ENCODE measurements at places on chromosomes 6 and 20.

DNA sequence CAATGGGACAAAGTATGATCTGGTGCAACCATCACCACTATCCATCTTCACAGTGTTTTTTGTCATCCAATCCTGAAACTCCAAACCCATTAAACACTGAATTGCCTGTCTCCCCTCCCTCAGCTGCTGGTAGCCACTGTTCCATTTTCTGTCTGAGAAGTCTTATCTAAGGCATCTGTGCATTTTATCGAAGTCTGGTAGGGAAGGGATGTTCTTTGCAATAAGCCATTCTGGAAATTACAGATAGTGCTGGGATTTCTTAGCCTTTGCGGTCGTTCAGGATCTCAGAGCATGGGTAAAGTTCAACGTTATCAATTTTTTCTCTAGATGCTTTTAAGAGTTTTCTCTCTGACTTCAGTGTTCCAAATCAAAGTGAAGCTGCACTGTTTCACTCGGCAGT, 24.1 kb downstream of the KIF25 start:
- no peak for DNase-seq

GRCh38 chr6:169568314-169569087, 133.3 kb downstream of the WDR27 start:
- no peak for DNase-seq

DNA sequence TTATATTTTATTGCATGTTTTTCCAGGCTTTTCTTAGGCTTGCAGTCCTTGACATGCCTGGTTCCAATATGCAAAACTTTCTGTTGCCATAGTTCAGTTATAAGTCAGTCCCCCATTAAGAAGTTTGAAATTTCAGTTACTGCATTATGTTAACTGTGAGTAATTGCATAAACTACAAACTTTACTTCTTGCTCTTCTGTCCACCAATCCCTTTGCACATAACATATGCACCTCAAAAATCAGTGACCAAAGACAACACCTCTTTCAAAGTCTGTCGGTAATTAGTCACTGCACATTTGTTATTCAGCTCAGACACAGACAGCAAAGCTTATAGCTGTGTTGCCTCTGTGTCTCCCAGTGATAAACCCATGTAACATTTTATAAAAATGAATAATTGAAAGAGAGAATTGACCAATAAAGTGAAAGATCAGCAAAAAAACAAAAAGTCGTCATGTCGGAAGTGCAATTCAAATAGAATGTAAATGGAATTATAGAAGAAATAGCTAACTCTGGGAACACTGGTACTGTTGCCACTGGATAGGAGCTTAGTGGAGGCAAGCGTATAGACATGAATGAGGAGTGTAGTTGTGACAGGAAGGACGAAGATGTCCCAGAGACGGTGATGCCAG, 50.3 kb upstream of the BTBD3 start:
- DNase-seq: no peak

DNA sequence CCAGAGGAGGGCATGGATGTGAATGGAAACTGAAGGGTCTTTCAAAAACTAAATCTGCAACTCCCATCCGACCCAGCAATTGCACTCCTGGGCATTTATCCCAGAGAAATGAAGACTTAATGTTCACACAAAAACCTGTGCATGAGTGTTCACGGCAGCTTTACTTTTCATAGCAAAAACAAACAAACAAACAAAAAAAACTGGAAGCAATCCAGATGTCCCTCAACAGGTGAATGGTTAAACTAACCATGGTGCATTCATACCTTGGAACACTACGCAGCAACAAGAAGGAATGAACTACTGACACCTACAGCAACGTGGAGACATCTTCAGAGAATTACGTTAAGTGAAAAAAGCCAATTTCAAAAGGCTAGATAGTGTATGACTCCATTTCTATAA, 32.2 kb downstream of the PMEPA1 start:
- no peak for DNase-seq

GRCh38 chr6:99458319-99458718, 33.2 kb upstream of the PNISR start:
- peak; percentile 16 for DNase-seq

- DNase-seq: no peak
Observed at GRCh38 chr6:56953597-56954402, 1.1 kb upstream of the BEND6 start.

- no peak for DNase-seq
Observed at GRCh38 chr6:167100241-167100674, 22.6 kb upstream of the CCR6 start.

GRCh38 chr6:134318236-134318973, 493 bp upstream of the SGK1 start:
- DNase-seq: no peak

DNA sequence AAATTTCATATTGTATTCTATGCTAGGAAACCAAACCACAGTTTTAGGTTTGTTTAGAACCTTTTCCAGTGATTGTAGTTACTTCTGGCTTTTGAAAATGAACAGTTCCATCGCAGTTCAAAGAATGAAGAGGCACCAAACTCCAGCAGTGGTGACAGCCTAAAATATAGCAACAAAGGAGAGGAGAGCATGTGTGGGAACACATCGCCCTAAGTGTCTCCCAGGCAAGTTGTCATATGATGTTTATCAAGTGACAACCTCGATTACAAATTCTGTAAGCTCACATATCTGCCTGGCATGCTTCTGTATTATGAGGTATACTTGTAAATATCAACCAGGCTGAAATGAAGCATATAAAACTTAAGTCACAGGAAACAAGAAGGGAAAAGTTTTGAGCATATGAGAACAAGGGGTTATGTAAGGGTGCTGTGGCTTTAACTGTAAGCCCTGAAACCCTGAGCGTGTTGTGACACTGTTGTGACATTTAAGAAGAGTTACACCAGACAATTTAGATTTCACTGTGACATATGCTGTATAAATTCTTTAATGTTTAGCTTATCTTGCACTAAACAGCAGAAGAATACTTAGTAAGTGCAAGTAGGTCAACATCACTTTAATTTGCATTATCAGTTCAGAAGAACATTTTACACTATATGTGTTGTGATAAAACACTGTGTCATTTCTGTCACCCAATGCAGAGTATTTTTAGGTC, 29.1 kb upstream of the FBXL4 start:
- no peak for DNase-seq

GRCh38 chr20:62118113-62119043, 3.9 kb upstream of the LSM14B start:
- DNase-seq: no peak

- no peak for DNase-seq
Observed at GRCh38 chr6:121760745-121761144, 325.3 kb downstream of the GJA1 start.

DNA sequence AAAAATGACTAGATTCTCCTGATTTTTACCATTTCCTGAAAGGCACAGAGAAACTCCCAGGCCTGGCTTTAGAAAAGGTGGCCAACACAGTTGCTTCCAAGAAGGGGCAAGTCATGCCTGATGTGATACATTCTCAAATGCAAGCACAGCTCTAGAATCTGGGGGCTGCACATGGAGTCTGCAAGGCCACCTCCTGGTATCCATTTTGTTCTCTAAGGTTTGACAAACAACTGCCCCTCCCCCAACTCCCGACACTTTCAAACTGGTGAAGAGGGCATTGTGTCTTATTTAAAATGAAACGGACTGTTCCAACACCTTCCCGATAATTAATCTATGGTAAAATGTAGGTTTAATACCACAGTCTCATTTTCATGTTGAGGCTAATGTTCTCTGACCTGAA, 220.2 kb upstream of the CEP162 start:
- no peak for DNase-seq

DNA sequence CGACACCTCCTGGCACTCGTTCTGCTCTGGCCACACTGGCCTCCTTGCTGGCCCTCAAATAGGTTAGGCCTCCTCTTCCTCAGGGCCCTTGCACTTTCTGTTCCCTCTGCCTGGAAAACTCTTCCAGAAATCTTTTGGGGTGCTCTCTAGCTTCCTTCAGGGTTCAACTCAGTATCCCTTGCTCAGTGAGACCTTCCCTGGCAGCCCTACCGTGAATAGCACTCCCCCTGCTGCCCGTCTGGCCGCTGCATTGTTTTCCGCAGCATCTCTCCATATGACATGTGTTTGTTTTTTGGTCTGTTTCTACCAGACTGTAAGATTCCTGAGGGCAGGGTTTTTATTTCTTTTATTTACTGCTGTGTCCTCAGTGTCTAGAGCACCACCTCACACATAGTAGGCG, 6.7 kb downstream of the DDX27 start:
- DNase-seq: no peak

- DNase-seq: no peak
Observed at GRCh38 chr20:54140927-54141566, 32.7 kb downstream of the CYP24A1 start.

DNA sequence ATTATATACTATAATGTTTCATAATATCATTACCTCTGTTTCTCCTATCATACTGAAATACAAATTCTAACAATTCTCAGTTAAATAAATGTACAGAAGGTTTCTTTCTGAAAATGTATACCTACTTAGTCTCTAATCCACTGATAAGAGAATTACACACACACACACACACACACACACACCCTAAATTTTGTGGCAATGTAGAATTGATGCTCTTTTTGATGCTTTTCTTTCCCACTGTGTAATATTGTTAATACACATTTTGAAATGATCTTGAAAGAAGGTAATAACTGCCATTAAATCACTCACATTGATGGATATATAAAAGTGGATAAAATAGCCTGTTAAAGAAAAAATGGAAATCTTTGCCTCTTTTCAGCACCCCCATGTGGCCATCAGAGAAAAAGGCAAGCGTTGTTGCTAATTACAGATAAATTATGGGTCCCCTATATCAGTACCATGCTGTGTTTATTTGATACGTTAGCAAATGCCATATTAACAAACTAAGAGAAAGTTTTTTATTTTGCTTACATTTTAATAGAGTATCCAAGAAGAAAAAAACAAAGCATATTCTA, 76.6 kb upstream of the VGLL2 start:
- DNase-seq: no peak

DNA sequence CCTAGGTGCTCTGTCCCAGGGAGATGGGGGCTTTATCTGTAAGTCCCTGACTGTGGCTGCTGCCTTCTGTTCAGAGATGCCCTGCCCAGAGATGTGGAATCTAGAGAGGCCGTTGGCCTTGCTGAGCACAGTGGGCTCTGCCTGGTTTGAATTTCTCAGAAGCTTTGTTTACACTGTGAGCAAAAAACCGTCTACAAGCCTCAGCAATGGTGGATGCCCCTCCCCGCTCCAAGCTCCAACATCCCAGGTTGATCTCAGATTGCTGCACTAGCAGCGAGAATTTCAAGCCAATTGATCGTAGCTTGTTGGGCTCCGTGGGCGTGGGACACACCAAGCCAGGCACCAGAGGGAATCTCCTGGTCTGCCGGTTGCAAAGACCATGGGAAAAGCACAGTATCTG, 16.3 kb upstream of the RPP40 start:
- DNase-seq: no peak

DNA sequence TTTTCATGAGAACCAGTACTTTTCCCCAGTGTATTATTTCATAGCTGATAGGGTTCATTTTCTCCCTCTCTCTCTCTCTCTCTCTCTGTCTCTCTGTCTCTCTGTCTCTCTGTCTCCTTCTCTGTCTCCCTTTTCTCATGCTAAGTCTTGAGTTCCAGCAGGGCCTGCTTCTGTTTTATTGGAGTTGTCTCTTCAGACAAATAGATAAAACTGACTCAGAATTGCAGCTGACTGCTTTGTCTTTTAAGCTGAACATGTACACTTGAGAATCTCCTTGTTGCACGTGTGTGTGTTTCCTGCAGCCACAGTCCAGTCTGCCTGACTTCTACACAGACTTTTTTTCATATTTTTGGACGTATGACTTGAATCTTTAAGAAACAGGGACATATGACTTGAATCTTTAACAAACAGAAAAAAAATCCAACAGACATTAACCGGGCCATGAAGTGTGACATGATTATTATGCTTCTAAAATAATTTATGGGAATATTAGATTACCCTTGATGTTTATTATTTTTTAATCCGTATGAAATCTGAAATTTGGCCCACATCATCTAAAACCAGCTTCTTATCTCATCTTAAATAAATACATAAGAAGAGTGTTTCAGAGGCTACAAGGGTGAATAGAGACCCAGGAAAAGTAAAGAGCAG, 71.5 kb downstream of the JAG1 start:
- no peak for DNase-seq

- DNase-seq: no peak
Observed at GRCh38 chr6:79082304-79082703, 4.2 kb upstream of the PHIP start.
